ENCODE measurements at places on chromosomes 12 and 14.

- no peak for DNase-seq
Measured at GRCh38 chr12:107472308-107472707, 213.3 kb upstream of the PWP1 start.

- no peak for DNase-seq
Measured at GRCh38 chr12:111556676-111557075, 42.4 kb downstream of the ATXN2 start.

DNA sequence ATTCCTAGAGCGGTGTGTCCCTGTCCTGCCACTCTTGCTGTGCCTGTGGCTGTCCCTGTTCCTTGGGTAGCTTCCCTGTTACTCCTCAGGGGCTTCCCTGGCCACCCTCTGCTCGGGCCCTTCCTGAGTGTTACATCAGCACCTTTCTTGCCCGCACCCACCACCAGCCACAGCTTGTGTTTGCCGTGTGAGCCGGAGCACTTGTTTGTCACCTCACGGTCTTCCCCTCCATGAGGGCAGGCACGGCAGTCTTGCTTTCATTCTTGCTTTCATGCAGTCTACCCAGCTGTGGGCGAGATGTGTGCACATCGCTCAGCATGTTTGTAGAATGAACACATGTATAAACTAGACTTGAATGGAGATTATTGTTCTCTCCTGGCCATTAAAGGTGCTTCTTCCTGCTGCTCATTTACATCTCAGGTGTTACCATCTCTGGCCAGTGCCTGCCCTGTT, 42.0 kb downstream of the TRAF3 start:
- no peak for DNase-seq

- DNase-seq = no peak
Measured at GRCh38 chr12:57779736-57780135, 2.9 kb upstream of the TSFM start.

DNA sequence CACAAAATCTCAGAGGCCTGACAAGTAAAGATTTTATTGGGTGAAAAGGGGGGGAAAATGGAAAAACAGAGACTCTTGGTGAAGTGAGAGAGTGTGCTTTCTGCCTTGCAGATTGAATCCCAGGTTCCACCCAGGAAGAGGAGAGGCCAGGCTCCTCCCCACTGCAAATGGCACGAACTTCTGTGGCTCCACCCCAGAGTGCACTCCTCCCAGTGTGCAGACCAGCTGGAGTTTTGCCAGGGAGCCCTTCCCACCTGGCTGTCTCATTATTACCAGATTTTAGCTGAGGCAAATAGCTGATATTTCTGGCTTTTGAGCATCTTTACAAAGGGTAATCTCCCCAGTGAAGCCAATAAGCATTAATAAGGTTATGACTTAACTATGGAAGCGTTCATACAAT, 51.9 kb downstream of the TESPA1 start:
- peak; percentile 68 for DNase-seq

DNA sequence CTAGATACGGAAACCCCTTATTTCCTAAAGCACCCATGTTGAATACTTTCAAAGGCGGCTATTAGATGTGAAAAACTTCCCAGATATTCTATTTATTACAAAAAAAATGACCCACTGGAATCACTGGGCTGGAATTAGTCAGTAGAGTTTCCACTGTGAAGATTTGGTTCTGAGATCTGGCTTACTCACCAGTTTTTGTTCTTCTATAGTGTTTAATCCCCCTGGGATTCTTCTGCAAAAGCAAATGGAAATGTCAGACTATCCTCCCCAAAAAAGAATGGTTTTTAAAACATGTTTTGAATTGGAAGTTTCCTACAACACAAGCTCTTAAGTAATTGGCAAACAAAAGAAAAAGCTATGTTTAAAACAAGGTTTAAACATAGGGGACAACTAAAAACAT, 166.4 kb downstream of the STXBP6 start:
- DNase-seq = no peak

- no peak for DNase-seq
Measured at GRCh38 chr14:92421751-92422150, 91.8 kb upstream of the RIN3 start.

- DNase-seq = no peak
Measured at GRCh38 chr14:72636094-72636493, 257.8 kb downstream of the DPF3 start.

- no peak for DNase-seq
Measured at GRCh38 chr14:64971491-64971942, 619 bp downstream of the RAB15 start.

GRCh38 chr12:99111600-99111999, 466.5 kb downstream of the APAF1 start:
- DNase-seq = no peak

GRCh38 chr12:26534071-26534470, 298.9 kb downstream of the ITPR2 start:
- DNase-seq = no peak

GRCh38 chr12:212715-213526, 1.0 kb downstream of the SLC6A12 start:
- no peak for DNase-seq

GRCh38 chr14:55354500-55354899, 57.1 kb downstream of the ATG14 start:
- peak; percentile 80 for DNase-seq

DNA sequence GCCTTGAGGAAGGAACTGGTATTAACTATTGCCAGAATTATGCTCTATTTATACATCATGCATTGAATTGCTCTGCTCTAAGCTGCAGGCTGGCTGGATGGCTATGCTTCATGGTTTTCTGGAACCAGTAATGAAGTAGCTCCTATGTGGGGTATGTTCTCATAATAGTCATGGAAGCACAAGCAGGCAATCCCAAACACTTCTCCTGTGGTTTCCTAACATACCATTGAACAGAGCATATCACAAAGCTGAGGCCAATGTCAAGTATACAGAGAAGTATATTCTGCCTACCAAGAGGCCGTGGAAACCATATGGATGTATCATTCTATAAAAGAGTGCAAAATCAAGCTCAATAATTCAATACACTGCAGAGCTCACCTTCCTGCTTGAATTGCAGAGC, 1752.4 kb upstream of the FLRT2 start:
- no peak for DNase-seq

GRCh38 chr14:24298892-24299254, 707 bp downstream of the DHRS1 start:
- peak; percentile 27 for DNase-seq

DNA sequence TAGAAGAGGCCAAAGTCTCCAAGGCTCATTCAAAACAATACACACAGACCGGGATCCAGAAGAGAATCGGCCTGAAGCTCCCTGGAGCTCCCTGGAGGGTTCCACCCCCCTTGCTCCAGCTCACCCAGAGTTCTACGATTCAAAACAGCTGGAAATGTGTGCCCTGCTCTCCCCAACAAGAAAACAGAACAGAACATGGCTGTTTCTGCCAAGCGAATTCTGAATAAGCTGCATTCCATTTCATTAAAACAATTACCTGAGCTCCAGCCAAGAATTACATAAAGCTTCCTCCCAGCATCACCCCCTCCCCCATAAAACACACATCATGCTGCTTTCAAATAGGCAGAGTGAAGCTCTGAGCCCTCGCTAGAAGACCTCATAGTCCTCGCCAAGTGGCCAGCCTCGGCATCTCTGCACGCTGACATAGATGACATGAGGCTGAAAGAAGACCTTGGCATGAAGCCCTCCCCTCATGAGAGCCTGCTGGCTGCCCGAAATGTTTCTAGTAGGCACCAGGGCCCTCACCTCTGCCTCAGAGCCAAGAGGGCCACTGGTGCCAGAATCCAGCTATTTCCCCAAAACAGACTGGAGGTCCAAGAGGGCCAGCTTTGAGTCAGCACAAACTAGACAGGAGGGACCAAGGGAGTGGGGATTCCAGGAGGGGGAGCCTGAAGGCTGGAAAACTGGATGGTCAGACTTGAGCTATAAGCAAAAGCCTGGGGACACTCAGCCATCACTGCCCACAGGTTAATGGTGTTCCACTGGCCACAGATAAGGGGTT, 8.3 kb downstream of the PXN start:
- DNase-seq = no peak

GRCh38 chr12:48788854-48789775, at the start of gene ADCY6:
Gene ADCY6, minus strand, starts transcription at chr12:48789089. Its CDS starts 5,655 bp downstream, at chr12:48783434.
- DNase-seq = no peak

GRCh38 chr14:21267431-21267845, 1.8 kb downstream of the HNRNPC start:
- DNase-seq = no peak

GRCh38 chr14:75885829-75886228, 96.0 kb downstream of the TGFB3 start:
- DNase-seq = no peak

DNA sequence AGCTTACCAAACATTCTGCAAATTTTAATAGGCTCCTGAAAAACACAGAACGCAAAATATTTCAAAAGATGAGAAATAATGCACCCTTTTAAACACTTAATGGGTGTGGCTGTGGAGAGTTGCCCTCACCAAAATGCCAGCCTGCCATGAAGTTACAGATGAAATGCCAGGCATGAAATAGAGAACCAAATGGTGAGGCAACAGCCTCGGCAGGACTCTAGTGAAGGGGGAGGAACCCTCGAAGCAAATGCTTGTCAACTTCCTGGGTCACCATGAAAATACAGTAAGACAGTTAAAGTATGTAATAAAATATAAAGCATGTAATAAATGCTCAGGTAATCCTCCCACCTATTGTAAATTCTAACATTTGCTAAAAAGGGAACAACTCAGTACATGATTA, 24.1 kb downstream of the DUSP16 start:
- no peak for DNase-seq

DNA sequence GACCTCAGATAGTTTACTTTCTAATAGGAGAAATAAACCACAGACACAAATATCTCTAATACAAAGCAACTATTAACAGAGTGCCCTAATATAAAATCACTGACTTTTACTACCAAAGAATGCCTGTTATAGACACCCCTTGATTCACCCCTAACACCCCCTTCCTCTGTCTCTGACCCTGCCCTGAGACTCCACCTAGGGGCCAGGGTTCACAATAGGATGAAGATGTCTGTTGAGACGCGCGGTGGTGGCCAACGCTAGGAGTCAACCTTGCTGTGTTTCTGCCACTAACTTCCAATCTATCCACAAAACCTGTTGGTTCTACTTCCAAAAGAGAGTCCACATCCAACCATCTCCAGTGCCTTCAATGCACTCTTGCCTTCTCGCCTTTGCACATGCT, 10.9 kb upstream of the TC2N start:
- no peak for DNase-seq

DNA sequence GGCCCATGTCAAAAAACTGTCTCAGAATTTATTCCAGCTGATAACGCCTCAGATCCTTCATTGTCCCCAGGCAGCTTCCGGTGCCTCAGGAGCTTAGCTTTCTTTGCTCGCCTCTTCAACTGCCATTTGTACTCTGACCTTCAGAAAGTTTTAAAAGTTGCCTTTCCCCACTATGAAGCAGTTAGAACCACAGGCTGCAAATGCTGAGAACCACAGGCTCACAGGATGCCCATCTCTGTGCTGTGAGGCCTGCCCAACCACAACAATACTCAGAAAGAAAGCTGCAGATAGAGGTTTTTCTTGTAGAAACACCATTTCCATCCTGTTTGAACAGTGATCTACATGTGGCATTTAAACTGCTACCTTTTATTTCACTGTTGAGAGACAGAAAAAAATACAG, 131.1 kb downstream of the PRKCH start:
- DNase-seq = no peak

GRCh38 chr12:116714175-116714574, 23.7 kb downstream of the SPRING1 start:
- no peak for DNase-seq
